ENCODE measurements at places on chromosomes 16 and 17.
A peak's percentile ranks its signal among the peaks of the same experiment; 100 is the strongest.

GRCh38 chr16:79845033-79845733 is 244.6 kb upstream of the MAF start:
- DNase-seq, result no peak

DNA sequence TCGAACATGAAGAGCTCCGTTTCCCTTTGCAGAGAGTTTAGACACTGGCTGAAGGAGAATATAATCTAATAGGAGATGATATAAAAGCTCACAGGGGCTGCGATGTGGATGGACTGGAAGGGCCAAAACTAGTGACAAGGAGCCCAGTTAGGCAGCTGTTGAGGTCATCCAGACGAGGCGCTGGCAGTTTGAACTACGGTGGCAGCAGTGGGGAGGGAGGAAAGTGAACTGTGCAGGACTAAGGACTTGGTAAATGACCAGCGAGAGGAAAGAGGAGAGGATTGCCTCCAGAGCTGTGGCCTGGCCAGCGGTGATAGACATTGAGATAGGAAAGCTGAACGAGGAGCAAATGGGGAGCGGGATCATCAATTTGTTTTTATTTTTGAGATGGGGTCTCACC is 14.6 kb upstream of the YWHAE start:
- DNase-seq, result no peak

GRCh38 chr17:66522591-66523272 is 220.3 kb downstream of the PRKCA start:
- DNase-seq, result no peak

DNA sequence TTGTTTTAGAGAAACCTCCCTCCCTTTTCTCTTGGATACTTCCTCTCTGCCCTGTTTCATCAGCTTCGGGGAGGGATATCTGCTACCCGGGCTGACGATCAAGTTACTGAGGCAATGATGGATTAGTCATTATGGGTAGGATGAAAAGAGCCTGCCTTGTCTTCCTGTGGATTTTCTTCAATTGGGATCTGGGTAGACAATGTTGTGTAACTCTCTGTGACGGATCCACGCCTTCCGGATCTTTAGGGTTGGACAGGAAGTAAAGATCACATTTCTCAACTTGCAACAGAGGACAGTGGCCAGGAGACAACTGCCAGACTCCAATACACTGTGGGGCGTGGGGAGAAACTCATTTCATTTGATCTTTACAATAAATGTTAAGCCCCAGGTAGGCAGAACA is 11.3 kb upstream of the CHST6 start:
- no peak for DNase-seq

GRCh38 chr17:79839356-79840268 is at the start of gene CBX4:
Gene CBX4, minus strand, starts transcription at chr17:79839440. Its CDS starts 189 bp downstream, at chr17:79839251.
- DNase-seq, result peak; percentile 88

DNA sequence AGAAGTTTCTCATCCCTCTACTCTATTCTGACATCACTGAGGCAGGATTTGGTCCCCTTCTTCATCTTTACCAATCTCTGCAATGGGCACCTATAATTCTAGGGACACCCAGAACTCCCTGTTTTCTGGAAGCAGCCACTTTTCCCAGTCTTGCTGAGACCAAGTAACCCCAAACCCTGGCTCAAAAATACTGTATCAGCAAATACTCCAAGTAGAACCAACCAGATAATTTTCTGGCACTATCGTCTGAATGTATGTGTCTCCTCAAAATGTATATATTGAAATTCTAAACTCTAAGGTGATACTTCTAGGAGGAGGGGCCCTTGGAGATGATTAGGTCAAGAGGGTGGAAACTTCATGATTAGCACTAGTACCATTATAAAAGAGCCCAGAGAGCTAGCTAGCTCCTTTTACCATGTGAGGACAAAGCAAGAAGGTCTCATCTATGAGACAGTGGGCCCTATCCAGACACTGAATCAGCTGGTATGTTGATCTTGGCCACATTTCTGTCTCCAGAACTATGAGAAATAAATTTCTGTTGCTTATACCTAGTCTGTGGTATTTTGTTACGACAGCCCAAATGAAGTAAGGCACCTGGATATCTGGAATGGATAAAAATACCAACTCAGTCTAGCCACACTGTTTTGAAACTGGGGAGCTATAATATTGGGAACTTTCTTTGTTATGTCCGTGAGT is 464.4 kb downstream of the CDH11 start:
- no peak for DNase-seq

DNA sequence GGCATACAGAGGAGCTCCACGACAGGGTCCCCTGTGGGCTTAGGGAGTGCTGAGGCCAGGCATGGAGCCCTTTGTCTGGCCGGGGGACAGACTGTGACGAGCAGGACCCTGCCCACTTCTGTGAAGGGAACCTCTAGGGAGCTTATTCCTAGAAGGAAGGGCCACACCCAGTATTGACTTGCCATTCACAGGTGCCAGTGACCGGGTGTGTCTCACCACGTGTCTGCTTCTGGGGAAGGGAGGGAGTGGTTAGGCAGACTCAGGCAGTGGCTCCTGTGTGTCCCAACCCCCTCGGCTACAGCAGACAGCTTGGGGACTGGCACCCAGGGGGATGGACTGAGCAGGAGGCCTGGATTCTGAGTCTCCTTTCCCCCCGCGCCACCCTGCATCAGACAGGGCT is 57.2 kb downstream of the SOCS1 start:
- no peak for DNase-seq

- no peak for DNase-seq
Measured at GRCh38 chr17:48579471-48579759, 1.3 kb upstream of the HOXB4 start.

DNA sequence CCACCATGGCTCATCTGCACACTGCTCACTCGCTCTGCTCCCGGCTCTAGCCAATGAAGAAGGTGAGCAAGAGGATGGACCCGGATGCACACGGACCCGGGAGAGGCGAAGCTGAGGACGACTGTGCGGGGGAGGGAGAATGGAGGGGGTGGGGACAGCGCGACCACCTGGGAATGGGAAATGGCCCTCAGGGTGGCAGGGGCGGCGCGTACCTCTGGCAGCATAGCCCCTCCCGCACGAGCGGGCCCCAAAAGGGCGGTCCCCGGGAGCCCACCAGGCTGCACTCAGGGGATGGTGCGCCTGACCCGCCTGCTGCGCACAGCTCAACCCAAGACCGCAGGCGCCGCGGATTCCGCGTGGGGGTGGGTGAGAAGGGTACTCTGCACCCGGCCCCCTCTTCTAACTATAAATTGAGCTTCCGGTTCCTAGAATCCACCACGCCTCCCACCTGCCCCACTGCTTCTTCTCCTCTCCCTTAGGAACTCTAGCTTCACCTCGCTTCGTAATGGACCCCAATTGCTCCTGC is 6.1 kb downstream of the MT1H start:
- DNase-seq, result no peak

DNA sequence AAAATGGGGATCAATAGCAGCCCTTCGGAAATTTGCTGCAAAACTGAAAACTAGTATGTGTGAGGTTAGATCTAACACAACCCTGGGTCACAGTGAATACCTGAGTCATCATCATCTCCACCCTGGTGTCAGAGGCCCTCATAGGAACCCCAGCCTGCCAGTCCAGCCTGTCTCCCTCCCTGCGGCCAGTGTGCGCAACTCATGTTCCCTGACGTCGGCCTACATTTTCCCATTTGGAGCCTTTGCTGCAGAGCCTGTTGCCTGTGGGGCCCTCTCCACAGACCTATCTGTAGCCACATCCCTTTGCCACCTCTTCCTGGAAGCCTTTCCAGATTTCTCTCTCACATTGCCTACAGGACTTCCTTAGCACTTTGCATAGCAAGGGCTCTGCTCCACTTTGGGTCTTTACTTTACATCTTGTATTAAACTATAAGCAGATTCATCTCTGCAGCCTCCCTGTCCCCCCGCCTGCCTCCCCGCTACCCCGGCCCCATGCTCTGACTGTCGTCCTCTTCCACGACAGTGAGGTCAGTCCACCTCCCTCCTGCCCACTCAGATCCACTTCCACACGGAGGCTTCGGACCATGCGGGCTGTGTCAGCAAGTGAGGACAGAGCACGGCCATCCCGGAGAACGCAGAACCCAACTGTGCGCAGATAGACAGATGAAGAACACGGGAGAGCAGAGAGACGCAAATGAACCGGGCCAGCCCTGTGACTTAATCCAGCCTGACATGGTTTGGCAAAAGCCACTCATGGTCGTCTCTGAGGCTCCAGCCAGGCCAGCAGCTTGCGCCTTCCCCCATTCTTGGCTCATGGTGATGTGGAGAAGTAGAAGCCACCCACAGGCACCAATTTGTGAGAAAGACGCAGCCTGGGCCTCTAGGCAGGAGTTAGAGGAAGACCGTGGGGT is 31.0 kb downstream of the NGFR start:
- no peak for DNase-seq

- no peak for DNase-seq
Measured at GRCh38 chr16:23629516-23629915, 11.6 kb downstream of the PALB2 start.

GRCh38 chr16:4038448-4038847 is 77.8 kb downstream of the ADCY9 start:
- no peak for DNase-seq

GRCh38 chr17:28391401-28391800 is 14.6 kb downstream of the SLC46A1 start:
- no peak for DNase-seq

GRCh38 chr16:85541181-85541580 is 71.9 kb upstream of the GSE1 start:
- no peak for DNase-seq

- DNase-seq, result no peak
Measured at GRCh38 chr17:81380666-81381518, 14.4 kb upstream of the BAHCC1 start.

DNA sequence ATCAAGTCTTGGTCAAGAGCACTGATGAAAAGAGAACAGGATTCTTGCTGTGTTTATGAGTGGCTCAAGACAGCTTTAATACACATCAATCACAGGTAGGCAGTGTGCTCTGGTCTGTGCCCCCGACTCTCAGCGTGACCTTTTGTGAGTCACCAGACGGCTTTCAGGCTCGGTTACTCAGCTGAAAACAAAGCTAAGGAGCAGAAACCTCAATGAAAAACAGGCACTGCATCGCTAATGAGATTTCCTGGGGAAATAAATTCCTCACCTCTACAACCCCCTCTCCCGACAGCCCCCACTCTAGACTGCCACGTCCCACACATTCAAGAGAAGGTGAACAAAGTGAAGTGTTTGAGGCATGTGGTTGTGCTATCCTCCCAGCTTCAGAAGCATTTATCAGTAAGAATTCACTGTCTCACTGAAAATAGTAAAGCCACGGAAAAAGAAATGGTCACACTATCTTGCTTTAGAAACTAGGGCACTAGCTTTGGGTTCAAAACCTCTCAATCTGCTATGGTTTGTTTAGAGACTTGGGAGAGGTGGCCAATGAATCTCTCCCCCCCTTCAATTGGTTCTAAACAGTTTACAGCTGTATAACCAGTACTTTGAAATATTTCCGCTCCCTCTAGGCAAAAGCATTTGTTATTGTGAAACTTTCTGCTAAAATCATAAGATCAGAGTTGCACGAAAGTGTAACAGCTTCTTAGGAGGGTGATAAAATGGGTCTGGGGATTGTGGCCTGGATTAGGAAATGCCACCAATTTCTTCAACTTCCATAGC is 199.5 kb upstream of the PMFBP1 start:
- no peak for DNase-seq

DNA sequence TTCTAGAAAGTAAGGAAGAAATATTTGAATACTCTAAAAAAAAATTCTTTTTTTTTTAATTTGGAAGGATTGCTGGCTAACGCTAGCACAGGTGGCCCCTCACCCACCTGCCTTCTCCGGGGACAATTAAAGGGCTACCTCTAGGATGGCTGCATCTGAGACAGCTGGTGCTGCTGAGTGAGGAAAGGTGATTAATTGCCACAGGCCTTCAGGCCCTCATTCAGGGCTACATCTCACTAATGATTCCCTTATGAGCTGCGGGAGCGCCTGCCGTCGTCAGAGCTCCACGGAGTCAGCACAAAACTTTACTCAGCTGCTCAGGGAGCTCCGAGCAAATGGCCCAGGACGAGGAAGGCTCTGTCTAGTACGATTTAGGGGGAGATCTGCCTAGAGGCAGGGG is 27.0 kb upstream of the AKTIP start:
- no peak for DNase-seq

DNA sequence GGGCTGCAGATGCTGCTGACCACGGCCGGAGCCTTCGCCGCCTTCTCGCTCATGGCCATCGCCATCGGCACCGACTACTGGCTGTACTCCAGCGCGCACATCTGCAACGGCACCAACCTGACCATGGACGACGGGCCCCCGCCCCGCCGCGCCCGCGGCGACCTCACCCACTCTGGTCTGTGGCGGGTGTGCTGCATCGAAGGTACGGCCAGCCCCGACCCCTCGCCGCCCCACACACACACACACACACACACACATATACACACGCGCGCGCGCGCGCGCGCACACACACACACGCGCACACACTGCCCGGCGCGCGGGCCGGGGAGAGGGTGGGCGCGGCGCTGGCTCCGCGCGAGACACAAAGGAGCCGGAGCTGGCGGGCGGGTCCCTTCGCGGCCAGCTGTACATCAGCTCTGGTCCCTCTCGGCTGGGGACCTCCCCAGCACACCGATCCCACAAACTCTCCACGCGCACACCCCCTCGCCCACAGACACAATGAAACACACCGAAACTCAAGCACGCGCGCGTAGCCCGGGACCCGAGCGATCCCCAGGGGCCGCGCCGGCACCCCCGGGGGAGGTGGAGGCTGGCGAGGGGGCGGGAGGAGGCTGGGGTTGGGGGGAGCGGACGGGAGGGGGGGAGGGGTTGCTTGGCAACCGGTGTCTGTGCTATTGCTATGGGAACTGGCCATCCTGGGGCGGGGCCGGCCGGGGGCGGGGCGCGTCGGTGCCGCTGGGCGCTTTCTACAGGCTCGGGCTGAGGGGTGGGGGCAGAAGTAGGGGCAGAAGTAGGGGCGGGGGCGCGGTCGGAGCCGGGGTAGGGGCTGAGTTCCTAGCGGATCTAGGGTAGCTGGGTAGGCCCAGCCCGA is 658 bp downstream of the CACNG4 start:
- DNase-seq, result no peak

DNA sequence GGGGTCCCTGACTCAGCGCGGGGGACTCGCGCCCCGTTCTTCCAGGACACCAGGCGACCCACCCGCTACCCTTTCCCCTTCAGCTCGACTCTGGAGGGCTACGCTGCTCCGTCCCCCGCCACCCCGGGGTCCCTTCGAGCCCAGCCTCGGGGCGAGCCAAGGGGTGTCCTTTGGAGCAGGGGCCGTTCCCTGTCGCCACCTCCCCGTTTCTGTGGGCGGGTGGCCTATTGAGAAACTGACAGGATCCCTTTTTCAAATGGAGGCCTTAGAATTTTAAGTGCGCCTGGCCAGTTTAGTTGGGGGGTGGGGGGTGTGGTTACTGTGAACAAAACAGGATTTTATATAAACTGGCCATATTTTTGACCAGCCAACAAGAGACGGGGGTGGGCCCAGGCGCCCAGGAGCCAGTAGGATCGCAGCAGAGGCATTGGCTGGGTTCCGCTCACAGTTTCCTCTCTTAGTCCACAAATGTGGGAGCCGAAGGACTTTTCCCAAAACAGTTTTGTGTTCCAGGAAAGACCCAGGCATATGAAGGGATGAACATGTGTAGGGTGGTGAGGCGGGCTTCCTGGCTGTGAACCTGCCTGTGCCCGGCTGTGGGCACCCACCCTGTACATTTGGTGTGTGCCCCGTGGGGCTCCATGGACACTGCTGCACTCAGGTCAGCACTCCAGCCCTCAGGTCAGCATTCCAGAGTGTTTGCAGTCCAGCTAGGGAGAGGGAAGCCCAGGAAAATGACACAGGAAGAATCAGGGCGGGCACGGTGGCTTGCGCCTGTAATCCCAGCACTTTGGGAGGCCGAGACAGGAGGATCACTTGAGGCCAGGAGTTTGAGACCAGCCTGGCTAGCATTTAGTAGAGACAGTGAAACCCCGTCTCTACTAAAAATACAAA is 722 bp upstream of the TIMP2 start:
- DNase-seq, result no peak

GRCh38 chr16:2471016-2471652 is at the start of gene NTN3:
Gene NTN3, plus strand, starts transcription at chr16:2471297. Its CDS starts 405 bp downstream, at chr16:2471702.
- no peak for DNase-seq

All from stimulated activated CD4-positive, alpha-beta T cell treated with anti-CD3 and anti-CD28 coated beads, Interleukin-1b, Interleukin-23, amount 100 ng/mL, for 24 hours (primary cell).